ENCODE measurements at places on chromosomes 3 and 15.

GRCh38 chr15:43168192-43169107 is 16.8 kb upstream of the CCNDBP1 start:
- DNase-seq, result peak; percentile 38

GRCh38 chr15:39578851-39579486 is 1.9 kb upstream of the THBS1 start:
- peak; percentile 54 for DNase-seq

DNA sequence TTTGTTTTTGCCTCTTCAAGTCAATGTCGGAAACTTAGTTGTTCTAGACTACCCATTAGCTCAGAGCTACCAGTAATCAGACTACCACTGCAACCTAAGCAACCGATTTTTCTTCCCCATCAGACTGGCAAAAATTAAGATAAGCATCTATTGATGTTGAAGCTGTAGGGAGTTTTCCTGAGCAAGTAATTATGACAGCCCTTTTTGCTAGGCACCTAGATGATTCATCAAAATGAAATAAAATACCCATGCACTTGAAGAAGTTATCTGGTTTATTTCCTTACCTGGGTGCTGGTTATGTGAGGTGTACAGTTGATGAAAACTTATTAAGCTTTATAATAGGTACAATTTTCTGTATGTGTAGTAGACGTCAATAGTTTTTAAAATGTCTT is 554 bp upstream of the COMMD4 start:
- DNase-seq, result no peak

DNA sequence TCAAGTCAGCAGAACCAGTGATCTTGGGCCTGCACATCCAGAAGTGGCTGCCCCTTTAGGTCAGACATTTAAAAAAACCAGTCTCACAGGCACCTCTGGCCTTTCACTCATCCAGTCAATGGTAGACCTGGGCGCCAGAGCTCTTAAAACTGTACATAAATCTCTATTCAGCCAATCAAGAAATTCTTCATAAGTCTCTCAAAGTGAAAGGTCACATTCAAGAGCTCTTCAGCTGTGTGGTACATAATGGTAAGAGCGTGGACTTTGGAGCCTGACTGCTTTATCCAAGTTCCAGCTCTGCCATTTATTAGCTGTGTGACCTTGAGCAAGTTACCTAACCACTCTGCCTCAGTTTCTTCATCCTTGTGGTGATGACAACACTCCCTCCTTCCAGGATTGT is 22.3 kb upstream of the MORF4L1 start:
- no peak for DNase-seq

- DNase-seq, result no peak
Measured at GRCh38 chr15:95656595-95656994, 673.9 kb upstream of the NR2F2 start.

- no peak for DNase-seq
Measured at GRCh38 chr3:108485146-108485545, 25.2 kb downstream of the MYH15 start.

DNA sequence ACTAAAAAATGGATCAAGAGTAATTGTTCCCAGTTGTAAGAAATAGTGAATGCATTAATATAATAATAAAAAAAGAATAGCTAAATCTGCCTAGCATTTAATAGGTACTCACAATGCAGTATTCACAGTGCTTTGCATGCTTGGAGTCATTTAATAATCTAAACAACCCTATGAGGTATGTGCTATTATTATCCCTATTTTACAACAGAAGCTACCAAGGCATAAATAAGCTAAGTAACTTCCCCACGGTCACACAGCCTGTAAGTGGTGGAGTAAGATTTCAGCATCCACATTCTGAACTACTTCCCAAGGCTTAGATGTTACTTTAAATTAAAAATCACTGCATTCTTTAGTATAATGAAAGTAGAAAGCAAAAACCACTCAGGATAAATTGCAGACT is 102.9 kb downstream of the PLCH1 start:
- DNase-seq, result no peak

GRCh38 chr3:172808969-172809546 is 58.5 kb downstream of the ECT2 start:
- peak; percentile 36 for DNase-seq

DNA sequence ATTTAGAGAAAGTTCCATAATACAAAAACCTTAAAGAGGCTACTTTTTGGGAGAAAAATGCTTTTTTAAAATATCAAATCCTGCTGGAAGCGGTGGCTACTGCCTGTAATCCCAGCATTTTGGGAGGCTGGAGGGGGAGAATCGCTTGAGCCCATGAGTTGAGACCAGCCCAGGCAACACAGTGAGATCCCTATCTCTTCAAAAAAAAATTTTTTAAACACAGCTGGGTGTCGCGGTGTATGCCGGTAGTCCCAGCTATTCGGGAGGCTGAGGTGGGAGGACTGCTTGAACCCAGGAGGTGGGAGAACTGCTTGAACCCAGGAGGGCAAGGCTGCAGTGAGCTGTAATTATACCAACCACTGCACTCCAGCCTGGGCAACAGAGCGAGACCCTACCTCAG is 14.2 kb downstream of the SLTM start:
- no peak for DNase-seq

GRCh38 chr3:194872669-194872977 is 186.9 kb downstream of the FAM43A start:
- peak; percentile 70 for DNase-seq

DNA sequence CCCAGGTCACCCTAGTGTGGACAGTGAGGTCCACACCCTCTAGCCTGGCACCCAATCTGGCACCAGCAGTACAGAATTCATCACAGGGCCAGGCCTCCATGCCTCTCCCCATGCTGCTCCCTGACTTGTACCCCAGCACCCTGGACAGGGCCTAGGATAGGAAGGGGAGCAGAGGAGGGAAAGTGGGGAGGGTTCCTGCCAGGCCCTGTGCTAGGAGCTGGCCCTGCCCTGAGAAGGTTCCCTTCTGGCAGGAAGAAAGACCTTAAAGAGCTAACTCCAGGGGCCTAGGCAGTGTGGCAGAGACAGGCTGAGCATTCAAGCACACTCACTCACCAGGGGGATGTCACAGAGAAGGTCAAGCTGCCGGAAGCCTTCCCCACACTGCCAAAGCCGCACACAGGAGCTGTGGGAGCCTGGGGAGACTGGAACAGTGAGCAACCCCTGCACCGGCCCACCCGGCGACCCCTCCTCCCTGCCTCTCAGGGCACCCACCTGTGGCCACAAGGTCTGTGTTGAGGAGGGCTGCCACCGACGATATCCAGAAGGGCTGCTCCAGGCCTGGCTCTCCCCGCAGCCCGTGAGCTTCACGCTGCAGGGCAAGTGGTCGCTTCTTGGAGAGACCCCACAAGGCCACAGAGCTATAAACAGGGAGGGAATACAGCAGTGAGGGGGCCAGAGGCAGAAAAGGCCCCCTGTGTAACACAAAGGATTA is 7.4 kb downstream of the RRP9 start:
- no peak for DNase-seq

DNA sequence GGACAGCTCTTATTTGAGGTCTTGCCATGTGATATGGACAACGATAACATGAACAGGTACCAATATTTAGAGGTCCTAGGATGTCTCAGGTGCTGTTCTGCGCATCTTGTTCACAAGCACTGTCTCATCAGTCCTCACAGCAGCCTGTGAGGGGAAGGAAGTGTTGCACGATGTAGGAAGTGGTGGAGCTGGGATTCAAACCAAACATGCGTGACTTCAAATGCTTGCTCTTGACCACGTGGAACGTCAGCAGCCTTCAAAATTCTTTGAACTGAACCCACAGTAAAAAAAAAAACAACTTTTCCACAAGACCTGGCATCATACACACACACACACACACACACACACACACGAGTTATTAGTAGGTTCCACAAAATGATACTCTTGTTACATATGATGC is 153.4 kb upstream of the SMAD3 start:
- no peak for DNase-seq

GRCh38 chr3:8678751-8679150 is 34.2 kb upstream of the SSUH2 start:
- no peak for DNase-seq

DNA sequence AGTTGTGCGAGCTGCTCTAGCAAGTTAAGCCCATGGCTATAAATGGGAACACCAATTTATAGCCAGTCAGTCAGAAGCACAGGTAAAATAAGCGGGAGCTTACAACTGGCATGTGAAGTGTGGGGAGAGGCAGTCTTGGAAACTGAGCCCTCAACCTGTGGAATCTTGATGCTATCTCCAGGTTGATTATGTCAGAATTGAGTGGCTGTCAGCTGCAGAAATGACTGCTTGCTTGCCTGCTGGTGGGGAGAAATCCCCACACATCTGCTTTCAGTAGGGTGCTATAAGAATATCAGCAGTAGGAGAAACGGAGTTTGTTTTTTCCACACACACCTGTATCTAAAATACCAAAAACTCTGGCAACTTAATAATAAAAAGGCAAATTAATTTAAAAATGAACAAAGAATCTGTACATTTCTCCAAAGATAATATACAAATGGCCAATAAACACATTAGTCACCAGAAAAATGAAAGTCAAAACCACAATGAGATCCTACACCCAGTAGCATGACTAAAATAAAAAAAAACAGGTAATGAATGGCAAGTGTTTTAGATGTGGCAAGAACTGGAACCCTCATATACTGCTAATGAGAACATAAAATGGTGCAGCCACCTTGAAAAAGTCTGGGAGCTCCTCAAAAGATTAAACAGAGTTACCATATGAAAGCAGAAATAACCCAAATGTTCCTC is 26.0 kb upstream of the MAP4 start:
- DNase-seq, result peak; percentile 53

DNA sequence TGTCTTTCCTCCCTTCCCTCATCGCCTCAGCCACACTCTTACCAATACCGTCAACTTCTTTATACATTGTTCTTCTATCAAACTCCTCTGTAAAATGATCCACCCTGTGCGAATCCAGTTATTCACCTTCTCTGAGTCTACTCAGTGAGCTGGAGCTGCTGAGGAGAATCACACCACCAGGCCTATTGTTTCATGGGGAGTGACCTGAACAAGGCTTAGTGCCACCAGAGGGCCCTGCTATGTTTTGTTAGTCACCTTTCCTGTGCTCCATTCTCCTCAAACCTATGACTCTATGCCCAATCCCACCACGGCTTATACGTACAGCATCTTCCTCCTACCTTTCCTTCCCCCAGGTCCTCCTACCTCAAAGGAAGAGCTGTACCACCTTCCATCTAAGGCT is 50.4 kb upstream of the MED12L start:
- DNase-seq, result no peak

All from fibroblast of skin of back (primary cell).